ENCODE measurements at places on chromosomes 5 and 9.

- DNase-seq: no peak
Observed at GRCh38 chr5:172705576-172706084, 64.6 kb downstream of the NEURL1B start.

- peak; percentile 8 for DNase-seq
Observed at GRCh38 chr5:132057498-132058255, 2.8 kb upstream of the IL3 start.

DNA sequence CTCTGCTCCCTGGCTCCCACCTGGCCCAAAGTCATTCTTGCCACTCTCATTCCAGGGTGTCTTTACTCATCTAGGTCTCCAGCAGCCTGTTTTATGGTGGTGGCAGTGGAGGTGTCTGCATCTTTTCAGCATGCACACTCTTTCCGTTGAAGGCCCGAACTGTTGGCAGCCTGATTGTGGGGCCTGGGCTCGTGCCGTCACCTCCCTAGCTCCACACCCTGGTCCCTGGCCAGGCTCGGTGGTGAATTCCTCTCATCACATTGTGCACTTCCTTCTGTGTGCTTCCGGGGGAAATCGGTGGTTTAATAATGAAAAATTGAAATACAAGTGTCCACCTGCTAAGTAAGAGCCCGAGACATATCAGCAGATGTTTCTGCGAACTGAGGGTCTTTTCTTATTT is 214.3 kb downstream of the TRIO start:
- no peak for DNase-seq

DNA sequence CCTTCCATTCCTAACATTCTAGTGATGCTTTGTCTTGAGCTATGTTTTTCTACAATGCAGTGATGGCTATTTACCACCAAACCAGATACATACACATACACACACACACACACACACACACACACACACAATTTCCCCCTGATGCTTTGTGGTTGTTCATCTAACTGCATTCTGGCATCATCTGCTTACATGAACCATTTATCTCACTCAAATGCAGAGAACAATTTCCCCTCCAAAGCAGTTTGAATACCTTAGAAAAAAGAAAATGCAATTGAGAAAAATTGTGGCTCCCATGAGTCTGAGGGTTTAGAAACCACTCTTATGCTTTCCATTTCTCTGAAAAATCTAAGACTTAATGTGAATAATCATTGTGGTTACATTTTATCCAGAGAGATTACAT is 1024.8 kb downstream of the TLE4 start:
- DNase-seq: no peak

DNA sequence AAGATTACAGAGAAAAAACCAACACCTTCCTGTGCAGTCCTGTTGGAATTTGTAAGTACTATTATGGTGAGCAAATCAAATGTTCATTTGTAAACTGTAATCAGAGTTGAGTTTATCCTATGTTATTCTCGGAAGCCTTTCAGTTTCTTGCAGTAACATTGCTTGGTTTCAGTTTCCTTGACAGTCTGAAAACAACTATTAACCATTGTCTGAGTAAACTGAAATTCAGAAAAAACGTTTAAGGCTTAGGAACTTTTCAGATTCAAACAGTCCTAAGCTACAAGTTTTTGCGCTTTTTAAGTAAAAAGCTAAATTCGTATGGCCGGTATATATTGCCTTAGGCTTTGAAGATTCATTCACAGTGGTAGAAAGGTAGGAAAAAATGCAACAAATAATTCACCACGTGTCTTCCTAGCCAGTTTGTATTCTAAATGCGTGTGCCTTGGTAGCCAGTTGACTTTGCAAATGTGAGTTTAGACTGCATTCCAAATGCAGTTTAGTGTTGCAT is 2.5 kb downstream of the GPBP1 start:
- no peak for DNase-seq

- no peak for DNase-seq
Observed at GRCh38 chr9:118596374-118597015, 772.7 kb downstream of the BRINP1 start.

DNA sequence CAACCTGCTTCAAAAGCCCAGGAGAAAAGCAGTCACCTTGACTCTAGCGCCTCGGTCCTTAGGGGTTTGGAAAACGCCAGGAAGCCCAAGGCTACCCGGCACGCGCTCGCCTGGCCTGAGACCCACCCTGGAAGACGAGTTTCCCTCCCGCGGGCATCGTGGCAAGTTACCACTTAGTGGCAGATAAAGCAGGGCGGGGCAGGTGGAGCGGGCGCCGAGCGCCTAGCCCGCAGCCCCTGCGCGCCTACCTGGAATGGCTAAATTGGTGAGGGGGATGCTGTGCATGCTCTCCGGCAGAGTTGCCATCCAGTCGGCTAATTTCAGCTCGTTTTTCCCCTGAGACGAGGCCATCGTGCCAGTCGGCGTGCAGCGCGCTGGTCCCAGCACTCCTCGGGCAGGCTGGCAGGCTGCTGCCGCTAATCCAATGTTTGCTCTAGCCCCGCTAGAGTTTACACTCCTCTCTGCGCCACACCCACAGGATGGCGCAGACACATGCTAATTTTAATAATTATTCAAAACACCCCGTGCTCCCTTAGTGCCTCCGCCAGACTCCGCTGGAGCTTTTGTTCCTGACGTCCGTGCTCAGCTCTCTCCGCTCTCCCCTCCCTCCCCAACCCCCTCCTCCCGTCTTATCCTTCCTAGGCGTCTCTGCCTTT is at the start of gene PLCXD3:
PLCXD3 (minus strand) TSS at position 426 of the 656 bp plus-strand sequence; CDS start at position 351, 75 bp downstream.
- DNase-seq: no peak

All from GM12892 (cell line).